ENCODE measurements at places on chromosomes 1 and 21. TPM values are rescaled to one million over a fixed set of nuclear protein-coding genes. Genes with fewer than 3 reads are reported as not detected.

GRCh38 chr1:153364156-153364555, 6.5 kb downstream of the S100A9 start:
- no peak overlapping the region for H3K4me3 ChIP-seq
- H3K27ac ChIP-seq: no peak overlapping the region
- peaks cover 42% of the 10 kb centered on the region for H3K27me3 ChIP-seq

GRCh38 chr1:186627019-186627418, 53.2 kb downstream of the PTGS2 start:
- H3K36me3 ChIP-seq: peaks cover 3% of the 10 kb centered on the region
- no peak overlapping the region for H3K4me3 ChIP-seq
- no peak for DNase-seq
- no peaks in the 10 kb centered on the region for H3K4me1 ChIP-seq
- no peak overlapping the region for H3K27ac ChIP-seq

DNA sequence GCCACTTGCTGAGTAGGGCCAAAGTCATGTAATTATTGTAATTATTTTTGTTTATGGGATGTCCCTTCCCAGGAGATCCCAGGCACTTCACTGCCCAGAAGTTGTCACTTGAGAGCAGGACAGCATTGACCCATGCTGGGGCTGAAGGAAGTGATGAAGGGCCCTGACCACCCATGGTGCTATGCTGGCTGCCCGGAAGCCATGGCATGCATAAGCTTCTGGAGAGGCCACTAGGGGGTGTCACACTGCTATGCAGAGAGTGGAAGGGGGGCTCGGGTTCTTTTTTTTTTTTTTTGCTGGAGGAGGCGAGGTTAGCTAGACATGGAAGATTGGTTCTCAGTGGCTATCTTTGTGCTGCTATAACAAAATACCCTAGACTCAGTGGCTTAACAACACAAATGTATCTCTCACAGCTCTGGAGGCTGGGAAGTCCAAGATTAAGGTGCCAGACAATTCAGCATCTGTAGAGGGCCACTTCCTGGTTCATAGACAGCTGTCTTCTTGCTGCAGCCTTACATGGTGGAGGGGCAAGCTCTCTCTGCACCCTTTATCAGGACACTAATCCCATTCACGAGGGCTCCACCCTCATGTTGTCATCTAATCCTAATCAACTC, 84.9 kb downstream of the CNIH3 start:
- no peaks in the 10 kb centered on the region for H3K36me3 ChIP-seq
- peaks cover 12% of the 10 kb centered on the region for H3K27me3 ChIP-seq
- DNase-seq: no peak
- no peak overlapping the region for H3K4me3 ChIP-seq
- no peak overlapping the region for H3K27ac ChIP-seq
- H3K4me1 ChIP-seq: no peaks in the 10 kb centered on the region

GPR3 gene
- 0.56 TPM for total RNA-seq

GRCh38 chr1:15637826-15638225, 20.6 kb downstream of the DDI2 start:
- H3K4me3 ChIP-seq: no peak overlapping the region
- H3K27me3 ChIP-seq: no peaks in the 10 kb centered on the region
- H3K4me1 ChIP-seq: no peaks in the 10 kb centered on the region

PLA2G2C gene
- not detected for total RNA-seq

DNA sequence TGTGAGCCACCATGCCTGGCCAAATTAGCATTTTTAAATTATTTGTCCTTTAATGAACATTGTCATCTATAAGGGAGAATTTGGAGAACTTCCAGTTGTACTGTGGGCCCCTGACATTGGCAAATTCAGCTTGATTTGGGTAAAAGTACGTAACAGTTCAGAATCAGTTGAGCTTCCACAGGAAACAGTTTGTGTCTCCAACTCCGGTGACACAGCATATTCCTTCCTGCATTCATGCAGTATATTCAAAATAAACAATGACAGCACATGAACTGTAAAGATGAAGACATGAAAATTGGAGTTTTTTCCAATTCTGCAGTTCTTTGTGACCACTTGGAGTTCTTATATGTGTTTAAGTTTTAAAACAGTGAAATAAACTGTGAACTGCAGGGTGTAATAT, 28.2 kb downstream of the RNF220 start:
- peak overlapping the region; percentile 45 for H3K27ac ChIP-seq
- H3K36me3 ChIP-seq: peaks cover 4% of the 10 kb centered on the region
- H3K4me3 ChIP-seq: no peak overlapping the region
- no peak for DNase-seq
- peaks cover 15% of the 10 kb centered on the region for H3K27me3 ChIP-seq

- H3K4me3 ChIP-seq: no peak overlapping the region
- H3K27me3 ChIP-seq: no peaks in the 10 kb centered on the region
- peaks cover 14% of the 10 kb centered on the region for H3K4me1 ChIP-seq
- H3K36me3 ChIP-seq: peaks cover 2% of the 10 kb centered on the region
- no peak for DNase-seq
Measured at GRCh38 chr1:199170711-199171110, 531.9 kb downstream of the PTPRC start.

WLS gene
- total RNA-seq: 207 TPM

- no peaks in the 10 kb centered on the region for H3K27me3 ChIP-seq
- DNase-seq: no peak
- H3K4me1 ChIP-seq: peaks cover 19% of the 10 kb centered on the region
- peaks cover 10% of the 10 kb centered on the region for H3K36me3 ChIP-seq
Measured at GRCh38 chr21:43001316-43001715, 27.0 kb downstream of the PKNOX1 start.

NBPF6 gene
- not detected for total RNA-seq
